T-helper 1 cell (primary cell): ENCODE measurements at places on chromosomes 12 and 14.

DNA sequence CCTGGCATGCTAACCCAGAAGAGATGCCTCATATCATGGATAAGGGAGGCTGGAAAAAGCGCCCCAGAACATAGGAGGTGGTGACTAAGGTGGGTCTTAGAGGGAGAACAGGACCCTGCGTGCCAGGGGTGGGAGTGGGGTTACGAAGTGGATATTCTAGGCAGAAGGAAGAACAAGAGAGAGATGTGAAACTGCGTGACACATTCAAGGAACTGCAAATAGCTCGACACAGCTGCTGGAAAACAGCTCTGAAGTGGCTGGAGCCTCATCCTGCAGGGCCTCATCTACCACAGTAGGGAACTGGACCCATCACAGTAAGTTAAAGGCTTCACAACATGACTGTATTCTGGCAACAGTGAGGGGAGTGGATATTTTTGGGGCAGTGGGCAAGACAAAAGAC is 61.1 kb downstream of the RNF34 start:
- no peak for DNase-seq

GRCh38 chr12:61848893-61849292 is 411.3 kb upstream of the USP15 start:
- DNase-seq: no peak

- DNase-seq: no peak
Measured at GRCh38 chr12:122743895-122744525, 8.6 kb upstream of the DENR start.

- peak; percentile 26 for DNase-seq
Measured at GRCh38 chr14:32564596-32564995, 235.5 kb downstream of the AKAP6 start.

- no peak for DNase-seq
Measured at GRCh38 chr14:98622208-98623051, 649.6 kb downstream of the BCL11B start.

DNA sequence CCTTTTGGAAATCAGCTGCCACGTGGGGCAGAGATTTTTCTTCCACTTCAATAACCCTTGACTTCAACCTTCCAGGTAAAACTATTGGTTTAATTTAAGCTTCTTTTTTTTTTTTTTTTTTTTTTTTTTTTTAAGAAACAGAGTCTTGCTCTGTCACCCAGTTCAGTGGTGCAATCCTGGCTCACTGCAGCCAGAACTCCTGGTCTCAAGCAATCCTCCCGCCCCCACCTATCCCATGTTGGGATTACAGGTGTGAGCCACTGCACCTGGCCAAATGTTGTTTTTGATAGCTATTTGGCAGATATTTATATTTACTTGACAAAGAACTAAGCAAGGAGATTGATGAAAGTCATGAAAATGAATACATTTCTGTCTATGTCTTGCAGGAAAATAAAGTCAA is 65.1 kb downstream of the SINHCAF start:
- DNase-seq: no peak
